ENCODE measurements at places on chromosomes 5 and 9.

DNA sequence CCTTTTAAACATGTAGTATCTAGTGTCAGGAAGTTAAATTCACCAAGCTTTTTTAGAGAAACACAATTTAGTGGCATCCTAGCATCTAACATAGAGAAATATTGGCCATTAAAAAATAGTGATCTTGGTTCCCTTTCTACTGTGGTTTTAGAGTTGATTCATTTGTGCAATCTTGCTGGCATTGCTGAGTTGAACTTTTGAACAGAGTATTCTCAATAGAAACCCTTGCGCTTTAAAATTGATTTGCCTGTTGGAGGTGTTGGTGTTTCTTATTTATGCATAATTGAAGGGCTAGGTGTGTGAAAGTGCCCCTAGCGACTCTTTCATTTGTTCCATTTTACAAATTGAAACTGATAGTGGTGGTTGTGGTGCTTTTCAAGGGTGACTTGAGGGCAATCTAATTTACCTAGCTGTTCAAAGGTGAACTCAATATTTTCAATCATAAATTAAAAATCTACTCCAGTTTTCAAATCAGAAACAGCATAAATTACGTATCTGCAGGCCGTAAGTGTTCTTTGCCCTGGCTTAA is 73.0 kb upstream of the MPDZ start:
- no peak for DNase-seq

DNA sequence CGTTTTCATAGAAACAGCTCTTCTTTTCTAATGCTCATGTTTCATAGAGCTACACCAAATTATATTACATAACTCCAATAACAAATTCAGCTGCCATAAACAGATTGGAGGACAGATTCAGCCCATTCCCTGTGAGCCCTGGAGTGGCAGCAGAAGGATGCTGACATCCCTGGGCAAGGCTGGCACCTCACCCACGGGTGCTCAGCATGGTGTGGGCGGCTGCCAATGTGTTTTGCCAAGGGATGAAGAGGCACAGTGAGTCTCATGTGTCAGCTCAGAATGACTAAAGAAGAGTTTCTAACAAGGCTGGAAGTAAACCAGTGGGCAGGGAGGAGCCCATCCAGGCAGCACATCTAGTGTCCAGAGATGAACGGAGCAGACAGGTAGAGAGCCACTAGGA is 127.1 kb upstream of the ICE1 start:
- DNase-seq, result no peak

- DNase-seq, result no peak
These were observed 1.6 kb downstream of the HINT1 start for GRCh38 chr5:131163276-131164119.

GRCh38 chr5:149452007-149452664 is 73.0 kb upstream of the IL17B start:
- DNase-seq, result no peak

GRCh38 chr5:172776235-172776594 is 5.2 kb upstream of the DUSP1 start:
- DNase-seq, result no peak

GRCh38 chr5:159453209-159453608 is 122.9 kb upstream of the IL12B start:
- no peak for DNase-seq

DNA sequence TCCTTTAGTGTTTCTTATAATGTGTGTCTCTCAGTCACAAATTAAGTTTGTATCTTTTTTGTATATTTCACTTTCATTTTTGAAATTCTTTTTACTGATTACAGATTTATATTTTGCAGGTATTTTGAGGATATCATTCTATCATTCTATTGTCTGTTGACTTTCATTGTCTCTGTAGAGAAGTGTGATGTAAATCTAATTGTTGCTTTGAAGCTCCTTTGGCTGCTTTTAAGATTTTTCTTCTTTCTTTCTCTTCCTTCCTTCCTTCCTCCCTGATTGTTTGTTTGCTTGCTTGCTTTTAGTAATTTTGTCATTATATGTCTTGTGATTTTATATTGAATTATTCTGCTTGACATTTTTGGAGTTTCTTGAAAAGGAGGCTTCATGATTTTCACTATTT is 75.3 kb upstream of the MAST4 start:
- DNase-seq, result no peak

DNA sequence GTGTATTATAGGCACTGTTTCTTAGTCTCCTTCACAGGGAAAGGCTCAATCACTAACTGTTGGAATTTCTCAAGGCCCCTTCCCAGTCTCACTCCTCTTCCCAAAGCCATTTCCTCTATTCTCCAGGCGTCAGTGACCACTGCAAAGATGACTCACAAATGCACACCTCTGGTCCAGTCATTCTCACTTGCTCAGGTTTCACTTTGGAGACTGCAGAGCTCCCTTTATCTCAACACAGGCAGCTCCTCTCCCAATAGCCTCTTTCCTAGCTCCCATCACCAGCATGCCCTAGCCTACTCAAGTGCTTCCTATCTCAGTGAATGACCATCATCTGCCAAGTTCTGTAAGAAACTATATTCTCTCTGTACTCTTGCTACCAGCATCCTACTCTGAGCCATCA is 323.6 kb downstream of the NTRK2 start:
- no peak for DNase-seq

GRCh38 chr9:106228861-106229260 is 534.5 kb downstream of the TMEM38B start:
- DNase-seq, result no peak

DNA sequence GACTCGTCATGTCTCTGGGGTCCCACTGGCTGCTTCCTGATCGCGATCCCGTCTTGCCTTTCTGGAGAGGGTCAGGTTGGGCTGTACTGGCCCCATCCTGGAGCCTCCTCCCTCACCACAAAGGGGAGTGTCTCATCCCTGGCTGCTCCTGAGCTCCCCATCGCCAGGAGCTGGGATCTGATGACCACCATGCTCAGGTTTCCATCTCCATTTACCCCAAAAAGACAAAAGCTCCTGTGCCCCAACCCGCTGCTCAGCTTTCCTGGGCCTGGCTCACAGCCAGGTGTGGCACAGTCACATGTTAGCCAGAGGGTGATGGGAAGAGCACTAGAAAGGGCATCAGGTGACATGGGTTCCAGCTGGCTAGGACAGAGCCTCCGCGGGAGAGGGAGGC is 47.3 kb upstream of the CDKN2AIPNL start:
- no peak for DNase-seq

DNA sequence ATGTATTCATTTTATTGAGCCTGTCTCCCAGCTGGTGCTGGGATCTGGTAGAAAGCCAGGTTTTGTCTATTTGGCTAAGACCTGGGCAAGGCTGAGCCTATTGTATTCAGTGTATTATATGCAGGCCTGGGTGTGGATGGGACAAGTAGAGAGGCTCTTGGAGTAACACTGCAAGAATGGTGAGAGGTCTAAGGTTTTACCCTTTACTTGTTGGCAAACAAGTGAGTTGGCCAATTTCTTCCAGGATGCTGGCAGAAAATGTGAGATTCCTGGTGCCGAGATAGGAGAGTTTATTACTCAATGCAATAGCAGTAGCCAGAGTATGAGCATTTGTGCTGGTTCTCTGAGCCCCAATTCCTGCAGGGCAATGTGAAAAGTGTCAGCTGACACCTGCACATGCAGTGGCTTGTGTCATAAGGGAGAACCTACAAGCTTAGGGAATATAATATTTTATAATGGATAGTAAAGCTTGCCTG is 141.7 kb upstream of the PRLR start:
- no peak for DNase-seq

DNA sequence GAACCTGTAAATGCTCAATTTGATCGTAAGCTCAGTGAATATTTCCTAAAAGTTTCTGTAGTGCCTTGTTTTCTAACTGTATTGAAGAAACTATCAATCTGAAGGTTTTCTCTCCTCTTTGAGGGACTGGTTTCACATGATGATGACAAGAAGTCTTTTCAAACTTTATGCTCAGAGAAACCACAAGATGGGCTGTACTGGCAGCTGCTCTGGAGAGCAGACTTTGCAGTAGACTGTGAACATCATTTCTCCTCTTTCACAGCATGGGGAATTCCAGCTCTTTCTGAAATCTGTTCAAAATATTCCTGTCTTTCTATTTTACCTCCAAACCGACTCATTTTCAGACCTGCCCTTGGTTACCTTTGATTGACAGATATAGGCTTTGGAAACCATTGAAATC is 194.4 kb downstream of the IZUMO3 start:
- DNase-seq, result no peak

DNA sequence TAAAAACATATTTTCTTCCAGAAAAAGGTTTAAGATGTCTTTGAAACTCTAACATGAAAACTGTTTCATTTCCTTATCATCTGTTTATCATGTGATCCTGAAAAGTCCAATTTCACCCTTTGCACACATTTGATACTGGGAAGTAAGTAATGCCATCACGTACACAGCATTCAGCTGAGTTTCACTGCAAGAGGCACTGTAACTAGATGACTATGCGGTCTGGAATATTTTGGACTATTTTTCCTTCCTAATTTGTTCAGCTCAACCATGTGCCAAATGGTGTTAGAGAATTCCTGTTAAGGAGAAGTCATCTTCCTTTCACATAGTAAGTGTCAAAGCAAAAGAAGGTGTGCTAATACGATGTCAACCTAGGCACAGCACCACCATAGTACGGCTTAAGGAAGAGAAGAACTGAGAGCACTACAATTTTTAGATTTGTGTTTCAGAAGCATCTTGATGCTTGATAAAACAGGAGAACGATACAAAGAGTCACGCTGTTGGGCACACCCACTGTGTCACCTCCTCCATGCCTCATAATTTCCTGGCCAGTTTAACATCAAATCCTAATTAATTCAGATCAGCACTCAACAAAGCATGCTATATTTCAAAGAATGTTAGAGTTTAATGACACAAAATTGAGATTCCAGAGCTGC is 77.5 kb downstream of the GNAQ start:
- DNase-seq, result no peak

- DNase-seq, result no peak
These were observed 83.7 kb downstream of the SERINC5 start for GRCh38 chr5:80172067-80172695.

- DNase-seq, result no peak
These were observed 2.4 kb downstream of the LCN1 start for GRCh38 chr9:135523521-135524129.

DNA sequence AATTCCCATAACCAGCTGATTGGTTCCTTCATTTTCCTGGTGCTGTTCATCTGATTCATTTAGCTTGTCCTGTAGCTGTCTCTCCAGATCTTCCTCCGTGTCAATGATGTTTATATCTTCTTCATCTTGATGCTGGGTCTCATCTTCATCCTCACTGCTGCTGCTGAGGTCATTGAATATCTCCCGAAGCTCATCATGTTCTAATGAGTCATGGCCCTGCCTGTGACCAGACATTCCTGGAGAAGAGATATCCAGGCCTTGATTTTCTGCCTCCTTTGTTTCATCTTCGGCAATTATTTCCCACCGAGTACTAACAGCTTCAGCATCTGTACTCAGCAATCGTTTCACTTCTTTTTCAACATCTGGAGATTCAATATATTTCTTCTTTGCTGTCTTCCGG is 1.4 kb downstream of the TAF7 start:
- no peak for DNase-seq

DNA sequence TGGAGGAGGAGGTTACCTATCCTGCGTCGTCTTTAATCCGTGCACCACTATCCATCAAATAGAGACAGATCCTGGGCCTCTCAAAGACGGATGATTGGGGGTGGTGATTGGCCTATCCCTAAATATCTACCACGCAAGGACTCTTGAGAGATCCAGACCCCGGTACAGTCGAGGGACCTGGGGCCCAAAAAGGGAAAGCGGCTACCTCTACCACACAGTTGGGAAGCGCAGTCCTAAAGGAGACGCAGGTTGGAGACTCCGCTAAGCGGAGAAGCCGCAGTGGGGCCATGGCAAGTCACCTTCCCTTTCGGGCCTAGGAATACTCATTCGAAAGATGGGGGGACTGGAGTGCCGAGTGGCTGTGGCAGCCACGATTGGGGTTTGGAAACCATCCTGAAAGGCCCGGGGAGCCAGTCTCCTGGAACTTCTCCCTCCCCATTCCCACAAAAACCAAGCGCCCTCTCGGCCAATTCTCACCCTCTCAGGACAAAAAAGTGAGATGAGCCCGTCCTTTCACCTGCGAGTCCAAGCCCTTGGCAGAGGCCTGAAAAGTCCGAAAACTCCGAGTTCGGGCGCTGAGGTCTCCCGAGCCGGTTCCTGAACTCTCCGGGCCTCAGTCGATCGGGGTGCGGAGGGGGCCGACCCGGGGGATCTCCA is 499 bp upstream of the FOXE1 start:
- peak; percentile 64 for DNase-seq

GRCh38 chr9:107750741-107751566 is 261.4 kb upstream of the KLF4 start:
- DNase-seq, result peak; percentile 95

- DNase-seq, result no peak
These were observed 109.9 kb upstream of the NFIB start for GRCh38 chr9:14423815-14424261.

- DNase-seq, result no peak
These were observed 14.7 kb downstream of the IL31RA start for GRCh38 chr5:55865831-55866230.

DNA sequence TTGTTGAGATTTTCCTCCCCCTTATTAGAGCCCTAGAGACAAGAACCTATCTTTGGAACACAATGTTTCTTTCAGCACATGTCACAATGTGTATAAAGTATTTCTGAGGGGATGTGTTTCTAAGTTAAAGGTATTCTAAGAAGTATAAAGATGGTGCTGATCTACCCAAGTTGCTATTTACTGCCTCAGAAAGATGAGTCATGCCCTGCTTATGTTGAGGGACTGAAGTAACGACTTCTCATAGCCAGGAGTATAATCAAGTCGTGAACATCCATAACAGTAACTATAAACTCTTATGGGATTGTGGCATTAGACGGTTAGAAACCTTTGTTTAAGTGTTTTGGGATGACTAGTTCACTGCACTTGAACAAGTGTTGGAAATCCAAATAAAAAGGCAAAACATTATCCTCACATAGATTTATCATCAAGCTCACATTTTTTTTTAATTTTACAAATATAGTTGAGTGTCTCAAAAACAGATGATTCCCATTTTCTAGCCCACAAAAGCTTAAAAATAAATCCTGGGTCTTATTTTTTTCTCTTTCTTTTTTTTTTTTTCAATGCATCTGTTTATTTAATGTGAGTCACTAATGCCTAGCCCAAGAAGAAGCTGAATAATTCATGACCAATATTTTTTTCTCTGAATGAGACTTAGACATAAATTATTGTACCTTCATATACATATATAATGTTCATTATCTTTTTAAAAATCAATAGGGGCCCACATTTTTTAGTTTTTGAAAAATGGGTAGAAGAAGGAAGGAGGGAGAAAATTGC is 12.2 kb upstream of the TMEM252 start:
- peak; percentile 37 for DNase-seq

GRCh38 chr5:176700239-176700847 is 53.1 kb downstream of the TSPAN17 start:
- DNase-seq, result no peak

All from PC-9 (cell line).